ENCODE measurements at places on chromosomes 6 and 20. TPM values are rescaled to one million over a fixed set of nuclear protein-coding genes. Genes with fewer than 3 reads are reported as not detected.

FUT9 gene
- not detected for total RNA-seq

DYNLT2 gene
- 3.1 TPM for total RNA-seq

GRM1 gene
- not detected for total RNA-seq

PHACTR1 gene
- total RNA-seq = 0.31 TPM

PIGT gene
- total RNA-seq = 43.8 TPM

HLA-DQB1 gene
- total RNA-seq = 7.4 TPM

HLA-DMB gene
- 0.76 TPM for total RNA-seq

ANKRD66 gene
- total RNA-seq = not detected

- no peak for DNase-seq
Observed at GRCh38 chr6:154619146-154619545, 108.7 kb upstream of the CNKSR3 start.

GRCh38 chr20:44200983-44201382 lies 9.6 kb downstream of the OSER1 start:
- DNase-seq = no peak

- no peak for DNase-seq
Observed at GRCh38 chr20:55745840-55746239, 259.5 kb downstream of the CBLN4 start.

DNA sequence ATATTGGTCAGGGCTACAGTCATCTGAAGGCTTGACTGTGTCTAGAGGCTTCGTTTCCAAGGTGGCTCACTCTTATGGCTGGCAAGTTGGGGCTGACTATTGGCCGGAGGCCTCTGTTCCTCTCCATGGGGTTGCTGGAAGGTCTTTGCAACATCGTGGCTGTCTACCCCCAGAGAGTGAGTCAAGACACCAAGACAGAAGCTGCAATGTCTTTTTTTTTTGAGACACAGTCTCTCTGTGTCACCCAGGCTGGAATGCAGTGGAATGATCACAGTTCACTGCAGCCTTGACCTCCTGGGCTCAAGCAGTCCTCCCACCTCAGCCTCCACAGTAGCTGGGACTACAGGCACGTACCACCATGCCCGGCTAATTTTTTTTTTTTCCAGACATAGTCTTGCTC lies 29.4 kb upstream of the KIF3B start:
- DNase-seq = no peak

- DNase-seq = no peak
Observed at GRCh38 chr6:89934685-89935366, 40.6 kb downstream of the GJA10 start.

DNA sequence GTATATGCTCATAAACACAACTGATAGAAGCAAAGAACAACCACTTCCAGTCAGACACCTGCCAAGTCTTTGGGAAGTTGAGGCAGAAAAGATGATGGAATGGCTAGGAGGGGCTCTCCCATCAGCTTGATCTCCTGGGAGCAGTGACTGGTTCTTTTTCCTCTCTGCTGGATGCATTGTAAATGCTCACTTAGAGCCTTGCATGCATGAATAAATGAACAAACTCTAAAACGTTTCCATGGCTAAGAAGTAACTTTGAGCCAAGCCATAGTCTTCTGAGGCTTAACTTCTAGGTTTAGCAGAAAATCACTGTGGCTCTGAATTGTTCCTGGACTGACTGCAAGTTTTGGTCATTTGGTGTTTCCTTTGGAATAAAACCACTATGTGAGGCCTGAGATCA lies 166.4 kb upstream of the CITED2 start:
- DNase-seq = no peak

GRCh38 chr6:105319331-105319730 lies 83.6 kb downstream of the PREP start:
- no peak for DNase-seq

GRCh38 chr6:56595490-56596122 lies 47.1 kb downstream of the DST start:
- peak; percentile 74 for DNase-seq

- DNase-seq = no peak
Observed at GRCh38 chr6:20623761-20624160, 89.5 kb downstream of the CDKAL1 start.

- DNase-seq = no peak
Observed at GRCh38 chr6:108948181-108948661, 100.0 kb downstream of the ARMC2 start.

- DNase-seq = peak; percentile 35
Observed at GRCh38 chr20:8790442-8791074, 278.3 kb upstream of the PLCB4 start.

GRCh38 chr6:145349950-145350510 lies 385.3 kb downstream of the EPM2A start:
- DNase-seq = no peak

DNA sequence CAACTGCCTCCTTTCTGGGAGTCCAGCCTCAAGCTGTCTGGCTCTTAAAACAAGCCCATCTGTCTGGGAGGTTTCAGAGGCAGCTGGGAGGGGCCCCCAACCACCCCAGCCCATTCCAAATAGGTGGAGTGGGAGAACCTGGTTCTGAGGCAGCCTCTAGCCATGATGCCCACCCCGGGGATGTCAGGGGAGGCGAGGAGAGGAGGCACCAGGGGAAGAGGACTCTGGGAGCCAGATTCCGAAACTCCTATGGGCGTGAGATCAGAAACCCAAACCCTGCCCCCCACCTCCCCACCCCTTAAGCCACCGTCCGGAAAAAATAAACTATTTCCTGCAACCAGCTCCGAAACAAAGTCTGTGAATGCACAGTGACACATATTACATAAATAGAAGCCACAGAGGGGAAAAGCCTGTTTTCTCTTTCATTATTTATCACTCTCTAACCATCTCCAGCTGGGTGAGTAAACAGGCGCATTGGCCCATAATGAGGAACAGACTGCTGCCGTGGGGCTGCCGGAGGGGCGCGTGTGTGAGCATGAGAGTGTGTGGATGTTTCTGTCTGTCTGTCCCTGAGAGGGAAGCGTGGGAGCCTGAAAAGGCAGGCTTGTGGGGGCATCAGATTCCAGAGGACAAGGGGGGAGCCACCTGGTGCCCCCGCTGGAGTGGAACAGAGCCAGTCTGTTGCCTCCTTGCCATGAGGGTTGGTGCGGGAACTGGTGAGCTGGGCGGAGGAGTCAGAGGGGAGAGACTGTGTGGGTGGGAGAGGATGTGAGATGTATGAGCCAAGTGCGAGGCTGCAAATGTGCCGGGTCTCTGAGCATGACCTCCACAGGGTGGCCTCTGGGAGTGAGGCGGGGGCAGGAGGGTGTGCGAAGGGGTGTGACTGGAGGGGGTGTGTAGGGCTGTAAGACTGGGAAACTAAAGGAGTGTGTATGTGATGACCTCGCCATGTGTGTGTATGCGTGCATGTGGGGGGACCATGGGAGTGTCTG lies 14.3 kb upstream of the FOXP4 start:
- peak; percentile 87 for DNase-seq
